ENCODE measurements at places on chromosomes 16 and 17.

- no peak for DNase-seq
These were observed 10.8 kb upstream of the RASD1 start for GRCh38 chr17:17506893-17507464.

GRCh38 chr17:61728297-61728836 lies 135.0 kb downstream of the BRIP1 start:
- DNase-seq: no peak

GRCh38 chr16:62383941-62384340 lies 347.7 kb upstream of the CDH8 start:
- no peak for DNase-seq

DNA sequence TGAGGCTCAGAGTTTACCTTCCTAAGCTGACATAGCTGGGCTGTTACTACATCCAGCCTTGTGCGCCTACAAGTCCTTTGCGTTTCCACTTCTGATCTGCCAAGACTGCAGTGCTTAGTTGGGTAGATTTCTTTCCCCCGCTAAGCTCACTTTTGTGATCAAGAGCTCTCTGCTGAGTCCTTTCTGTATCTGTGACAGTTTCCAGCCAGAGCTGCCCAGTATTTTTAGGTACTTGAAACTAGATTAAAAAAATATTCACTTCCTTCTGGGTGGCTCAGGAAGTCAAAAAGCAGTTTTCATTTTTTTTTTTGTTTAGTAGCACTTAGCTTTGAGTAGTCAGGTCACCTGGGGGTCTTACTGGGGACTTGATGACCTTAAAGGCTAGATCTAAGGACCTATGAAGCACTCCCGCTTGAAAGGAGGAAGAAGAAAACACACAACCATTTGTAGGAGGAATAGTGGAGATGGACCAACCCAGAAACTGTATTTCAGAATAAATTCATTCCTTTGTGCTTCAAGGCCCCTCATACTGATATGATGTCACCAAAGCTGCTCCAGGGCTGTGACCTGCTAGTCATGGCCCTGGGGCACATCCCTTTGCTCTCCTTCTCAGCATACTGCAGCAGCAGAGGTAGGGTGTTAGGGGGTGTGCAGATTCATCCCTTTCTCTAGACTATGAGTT lies 75.6 kb upstream of the HNF1B start:
- no peak for DNase-seq

GRCh38 chr17:77428020-77428748 lies 287.4 kb downstream of the SEC14L1 start:
- DNase-seq: no peak
